Articular chondrocyte of knee joint (primary cell): ENCODE measurements at places on chromosomes 5 and 9. TPM values are rescaled to one million over a fixed set of nuclear protein-coding genes. Genes with fewer than 3 reads are reported as not detected.

The CCDC183 gene
- total RNA-seq = 0.26 and 0.32 TPM in 2 replicates

The TTC33 gene
- total RNA-seq = 17.5 and 21.1 TPM in 2 replicates

The GALNT12 gene
- 20.4 and 26.9 TPM in 2 replicates for total RNA-seq

The SLC1A1 gene
- total RNA-seq = 18.4 TPM in 2 replicates

The NME5 gene
- 11.1 and 11.5 TPM in 2 replicates for total RNA-seq

The SLC34A3 gene
- total RNA-seq = not detected in 2 replicates

The CYLC2 gene
- total RNA-seq = not detected in 2 replicates

The FAM153A gene
- not detected in 2 replicates for total RNA-seq

The PCDHB11 gene
- total RNA-seq = 1.4 and 1.7 TPM in 2 replicates

The IL9 gene
- total RNA-seq = not detected in 2 replicates

The EGFL7 gene
- total RNA-seq = 7.1 and 9.2 TPM in 2 replicates

The CATSPER3 gene
- 0.13 and 0.32 TPM in 2 replicates for total RNA-seq

The SERF1A gene
- 8.4 and 9.8 TPM in 2 replicates for total RNA-seq

The NTNG2 gene
- 32.0 and 40.5 TPM in 2 replicates for total RNA-seq

The ARL10 gene
- 8.5 and 9.1 TPM in 2 replicates for total RNA-seq

The OBP2B gene
- total RNA-seq = not detected in 2 replicates

The LOX gene
- 448 and 518 TPM in 2 replicates for total RNA-seq

The FBXL7 gene
- 18.2 and 25.4 TPM in 2 replicates for total RNA-seq

The SLC46A2 gene
- total RNA-seq = 0.11 TPM in 1 of 2 replicates, not detected in the other

The KIF20A gene
- 31.6 and 47.7 TPM in 2 replicates for total RNA-seq

The TMEM38B gene
- 20.2 and 20.8 TPM in 2 replicates for total RNA-seq

The FAM53C gene
- total RNA-seq = 32.1 and 32.6 TPM in 2 replicates

The PDGFRB gene
- 111 and 137 TPM in 2 replicates for total RNA-seq

The NUTM2G gene
- not detected in 2 replicates for total RNA-seq

The RBM18 gene
- total RNA-seq = 11.1 and 11.2 TPM in 2 replicates

The SLCO4C1 gene
- total RNA-seq = not detected in 2 replicates
